ENCODE measurements at places on chromosomes 3 and 15.

DNA sequence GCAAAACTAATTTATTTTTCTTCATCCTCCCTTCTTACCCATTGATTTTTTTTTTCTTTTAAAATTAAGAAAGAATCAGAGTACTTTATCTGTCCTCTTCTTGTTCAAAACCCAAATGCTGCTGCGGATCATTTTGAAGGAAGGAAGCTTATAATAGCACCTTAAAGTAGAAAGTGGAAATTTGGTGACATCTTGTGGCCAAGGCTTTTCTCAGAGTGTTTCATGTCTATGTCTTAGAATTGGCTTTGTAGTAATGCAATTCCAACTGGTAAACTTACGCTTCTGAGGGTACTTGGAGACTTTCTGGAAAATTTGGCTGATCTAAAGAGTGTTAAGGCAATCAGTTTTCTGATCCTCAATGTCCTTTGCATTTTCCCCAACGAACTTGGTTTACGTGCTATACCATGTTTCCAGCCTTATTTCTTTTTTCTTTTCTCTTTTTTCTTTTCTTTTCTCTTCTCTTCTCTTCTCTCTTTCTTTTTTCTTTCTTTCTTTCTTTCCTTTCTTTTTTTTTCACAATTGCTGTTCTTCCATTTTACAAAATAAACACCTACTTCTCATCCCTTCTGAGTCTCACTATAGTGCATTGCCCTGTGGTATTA lies 30.7 kb downstream of the C3orf38 start:
- DNase-seq = no peak

- no peak for DNase-seq
Observed at GRCh38 chr3:134253475-134254226, 3.0 kb upstream of the RYK start.

GRCh38 chr3:160400030-160400701 lies 716 bp downstream of the SMC4 start:
- peak; percentile 27 for DNase-seq

DNA sequence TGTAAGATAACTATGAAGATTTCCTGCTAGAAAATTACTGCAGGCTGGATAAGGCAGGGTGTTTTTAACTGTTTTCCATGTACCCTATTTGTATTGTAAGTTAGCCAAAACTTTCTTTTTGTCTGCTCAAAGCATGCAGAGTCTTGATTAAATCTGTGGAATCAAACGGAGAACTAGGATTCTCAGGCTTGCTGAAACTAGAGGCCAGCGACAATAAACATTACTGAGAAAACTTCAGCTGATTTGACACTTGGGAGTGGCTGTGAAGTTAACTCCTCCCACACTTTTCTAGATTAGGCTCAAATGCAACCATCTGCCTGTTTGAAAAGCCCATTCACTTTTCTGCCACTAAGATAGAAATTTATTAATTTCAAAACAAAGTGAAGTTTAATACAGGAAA lies 153.2 kb upstream of the FRMD4B start:
- no peak for DNase-seq

- no peak for DNase-seq
Observed at GRCh38 chr15:29050870-29051269, 165.1 kb downstream of the APBA2 start.

GRCh38 chr3:109702252-109702651 lies 364.9 kb upstream of the DPPA4 start:
- DNase-seq = no peak

GRCh38 chr3:20055020-20055775 lies 15.0 kb downstream of the KAT2B start:
- no peak for DNase-seq

DNA sequence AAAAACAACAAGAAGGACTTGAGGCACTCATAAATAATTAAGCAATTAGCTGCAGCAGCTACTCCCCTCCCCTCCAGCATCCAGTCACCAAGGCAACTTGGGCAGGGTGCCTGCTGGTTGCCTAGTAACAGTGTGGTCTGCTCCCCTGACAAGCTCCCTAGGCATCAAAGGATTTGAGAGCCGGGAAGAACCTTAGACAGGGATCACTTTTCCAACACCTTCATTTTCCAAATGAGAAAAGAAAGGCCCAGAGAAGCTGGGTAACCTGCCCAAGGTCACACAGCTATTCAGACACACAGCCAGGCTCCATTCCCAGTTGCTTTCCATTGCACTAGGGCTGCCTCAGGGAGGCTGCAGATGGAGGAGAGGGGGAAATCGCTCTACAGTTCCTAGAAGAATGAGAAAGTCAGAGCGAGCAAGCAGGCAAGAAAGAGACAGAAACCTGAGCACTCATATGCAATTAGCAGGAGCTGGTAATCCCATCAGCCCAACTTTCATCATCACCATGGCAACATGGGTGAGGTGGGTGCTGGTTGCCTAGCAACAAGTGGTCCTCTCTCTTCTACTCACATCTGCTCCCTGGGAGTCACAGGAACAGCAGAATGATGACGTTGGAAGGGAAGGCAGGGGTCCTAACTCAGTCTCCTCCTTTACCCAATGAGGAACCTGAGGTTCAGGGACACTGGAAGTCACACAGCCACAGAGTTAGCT lies 3.6 kb upstream of the EIF4E3 start:
- no peak for DNase-seq

DNA sequence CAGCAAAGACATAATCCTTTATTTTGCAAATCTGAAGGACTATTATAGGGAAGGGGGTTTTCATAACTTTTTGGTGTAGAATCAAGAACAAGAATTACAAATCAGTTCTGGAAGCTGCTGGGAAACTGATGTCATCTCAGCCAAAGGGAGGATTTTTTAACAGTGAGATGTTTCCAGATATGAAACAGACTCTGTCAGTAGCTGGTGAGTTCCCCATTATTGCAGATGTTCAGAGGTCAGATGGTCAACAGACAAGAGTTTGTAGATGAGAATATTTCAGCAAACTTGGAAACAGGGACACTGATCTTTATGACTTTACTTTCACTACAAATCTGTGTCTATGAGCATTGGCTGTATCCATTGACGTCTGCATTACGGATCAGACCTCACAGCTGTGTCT lies 71.9 kb upstream of the LPP start:
- DNase-seq = no peak

DNA sequence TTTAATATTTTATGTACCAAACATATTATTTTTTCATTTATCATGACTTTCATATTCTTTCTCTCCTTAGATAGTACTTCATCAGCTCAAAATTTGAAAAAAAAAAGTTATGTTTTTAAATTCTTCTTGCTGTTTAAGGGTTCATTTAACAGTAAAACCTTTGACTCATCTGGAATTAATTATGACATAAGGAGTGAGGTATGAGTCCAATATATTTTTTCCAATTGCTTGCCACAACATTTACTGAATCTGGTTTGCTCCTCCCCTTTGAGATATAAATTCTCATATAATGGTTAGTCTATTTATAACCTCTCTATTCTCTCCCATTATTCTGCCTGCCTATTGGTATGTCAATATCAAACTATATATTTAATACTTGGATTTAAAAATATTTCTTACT lies 387.8 kb downstream of the TUSC7 start:
- DNase-seq = no peak

GRCh38 chr3:151003029-151003767 lies 30.7 kb upstream of the CLRN1 start:
- no peak for DNase-seq

DNA sequence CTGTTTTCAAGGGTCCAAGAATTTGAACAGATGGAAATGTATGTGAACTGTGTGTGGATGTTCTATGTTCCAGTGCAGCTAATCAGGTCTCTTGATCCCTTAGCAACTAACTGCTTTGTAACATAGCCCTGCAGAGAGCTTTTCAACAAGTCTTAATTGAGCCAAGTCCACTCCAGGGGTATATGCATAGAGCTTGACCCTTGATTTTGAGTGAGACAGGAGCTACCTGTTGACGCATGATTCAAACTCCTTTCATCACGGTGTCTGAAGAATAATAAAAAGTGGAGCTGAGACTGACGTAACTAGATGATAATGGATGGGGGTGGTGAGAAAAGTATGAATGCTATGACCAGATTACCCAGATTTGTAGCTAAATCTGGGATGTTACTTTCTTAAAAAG lies 93.3 kb upstream of the CCDC54 start:
- no peak for DNase-seq

DNA sequence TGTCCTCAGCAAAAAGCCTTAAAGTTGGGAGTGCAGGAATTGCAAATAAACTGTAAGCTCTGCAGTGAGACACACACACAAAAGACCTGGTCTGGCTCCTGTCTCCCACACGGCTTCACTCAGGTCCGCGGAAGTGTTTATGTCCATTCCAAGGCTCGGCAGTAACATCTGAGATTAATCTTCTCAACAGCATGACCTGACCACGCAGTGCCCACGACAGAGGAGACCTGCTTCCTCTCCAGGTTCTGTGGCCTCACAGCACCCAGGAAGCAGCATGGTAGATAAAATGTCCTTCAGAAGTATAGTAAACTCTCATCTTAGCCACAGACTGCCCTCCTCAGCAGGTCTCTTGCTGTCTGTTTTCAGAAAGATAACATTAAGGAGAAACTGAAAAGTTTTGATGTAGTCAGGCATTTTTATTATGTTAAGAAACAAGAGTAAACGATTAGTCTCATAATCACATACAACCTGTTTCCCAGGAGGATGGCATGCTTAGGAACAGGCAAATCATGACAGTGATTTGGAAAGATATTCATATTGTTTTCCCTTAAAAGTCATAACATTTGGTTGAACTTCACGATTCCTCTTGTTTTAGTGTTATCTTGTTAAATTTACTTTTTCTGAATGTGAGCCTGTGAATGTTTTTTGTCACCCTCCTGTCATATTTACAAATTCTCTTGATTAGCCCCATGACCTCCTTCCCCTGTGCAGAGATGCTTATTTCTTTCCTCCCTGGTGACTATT lies 34.6 kb downstream of the CD200R1L start:
- no peak for DNase-seq

- no peak for DNase-seq
Observed at GRCh38 chr15:90711842-90712241, 5.3 kb upstream of the BLM start.

- DNase-seq = peak; percentile 77
Observed at GRCh38 chr3:148943506-148944205, 47.7 kb upstream of the GYG1 start.

- no peak for DNase-seq
Observed at GRCh38 chr15:84598250-84598649, 2.6 kb upstream of the ZSCAN2 start.

DNA sequence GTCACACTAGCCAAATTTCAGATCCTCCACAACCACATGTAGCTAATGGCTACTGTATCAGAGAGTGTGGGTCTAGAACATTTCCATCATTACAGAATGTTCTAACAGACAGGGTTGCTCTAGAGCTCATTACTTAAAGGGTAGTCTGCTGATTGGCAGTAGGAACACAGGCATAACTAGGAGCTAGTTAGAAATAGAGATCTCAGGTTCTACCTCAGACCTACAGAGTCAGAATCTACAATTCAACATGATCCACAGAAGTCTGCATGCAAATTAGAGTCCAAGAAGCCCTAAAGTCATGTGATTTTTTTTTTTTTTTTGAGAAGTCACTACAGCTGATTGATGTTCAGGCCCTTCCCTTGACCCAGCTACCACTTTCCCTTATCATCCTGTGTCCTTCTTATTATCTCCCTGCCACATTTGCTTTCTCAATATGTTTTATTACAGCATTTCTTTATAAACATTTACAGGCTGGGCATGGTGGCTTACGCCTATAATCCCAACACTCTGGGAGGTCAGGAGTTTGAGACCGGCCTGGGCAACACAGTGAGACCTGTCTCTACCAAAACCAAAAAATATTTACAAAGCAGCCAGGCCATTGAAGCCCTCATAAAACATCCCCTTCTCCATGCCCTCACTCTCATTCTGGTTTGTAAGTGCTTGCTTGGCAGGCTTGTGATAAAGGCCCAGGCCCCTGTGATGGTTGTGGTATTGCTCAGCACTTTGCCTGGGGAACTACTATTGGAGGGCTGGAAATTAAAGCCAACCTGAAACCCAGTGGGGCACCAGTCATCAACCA lies 3.8 kb upstream of the ABHD5 start:
- DNase-seq = no peak

DNA sequence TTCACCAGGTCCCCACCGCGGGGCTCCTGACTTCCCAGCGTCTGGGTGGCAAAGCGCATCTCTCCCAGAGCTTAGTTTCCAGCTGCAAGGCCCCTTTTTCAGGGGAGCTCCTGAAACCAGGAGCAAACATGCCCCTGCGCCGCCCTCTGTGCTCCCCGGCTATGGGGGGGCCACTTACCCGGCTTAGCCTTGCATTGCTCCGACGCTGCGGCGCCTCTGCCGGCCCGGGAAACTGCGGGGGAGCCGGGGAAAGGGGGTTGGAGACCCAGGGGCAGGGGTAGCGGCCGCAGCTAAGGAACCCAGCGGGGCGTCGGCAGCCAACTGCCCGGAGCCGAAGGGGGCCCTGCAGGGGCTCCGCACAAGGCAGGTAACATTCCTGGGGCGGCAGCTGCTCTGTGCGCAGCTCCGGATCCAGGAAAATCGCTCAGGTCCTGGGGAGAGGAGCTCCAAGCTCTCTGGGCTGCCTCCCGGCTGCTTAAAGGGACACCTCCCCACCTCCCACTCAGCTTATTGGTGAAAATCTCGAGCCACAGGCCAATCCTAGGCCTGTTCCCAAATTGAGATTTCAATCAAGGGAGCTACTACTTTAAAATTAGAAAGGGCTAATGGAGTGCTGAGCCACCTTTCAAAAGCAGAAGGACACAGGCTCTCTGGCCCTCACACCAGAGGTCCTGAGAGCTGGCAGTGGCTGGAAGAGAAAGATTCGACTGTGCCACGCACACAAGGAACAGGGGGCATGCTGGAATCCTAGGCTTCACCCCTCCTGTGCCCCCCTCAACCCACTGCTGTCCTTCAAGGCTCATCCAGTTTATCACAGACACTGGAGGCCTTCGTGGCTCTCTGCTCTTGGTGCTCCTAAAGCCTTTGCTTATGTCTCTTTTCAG lies 42.7 kb upstream of the PRICKLE2 start:
- peak; percentile 40 for DNase-seq

DNA sequence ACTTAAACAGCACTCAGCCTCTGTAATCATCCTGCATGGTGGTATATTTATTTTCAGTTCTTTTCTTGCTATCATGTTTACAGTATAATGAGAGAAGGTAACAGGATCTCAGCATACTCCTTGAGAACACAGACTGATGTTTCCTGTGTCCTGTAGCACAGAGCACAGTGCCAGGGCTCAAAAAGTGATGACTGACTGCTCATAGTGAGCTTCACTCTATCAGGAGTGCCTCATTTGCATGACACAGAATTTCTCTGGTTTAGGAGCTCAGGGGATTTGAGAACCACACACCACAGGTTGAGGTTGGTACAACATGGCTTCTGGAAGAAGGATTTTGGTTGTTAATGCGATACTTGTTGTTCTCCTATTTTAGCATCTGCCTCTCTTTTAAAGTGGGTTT lies 68.5 kb upstream of the SLC2A2 start:
- DNase-seq = no peak

GRCh38 chr3:63450023-63450422 lies 171.9 kb downstream of the SYNPR start:
- DNase-seq = no peak

GRCh38 chr3:52086976-52087663 lies 30.7 kb upstream of the DUSP7 start:
- DNase-seq = no peak

All from frontal cortex (tissue), 4 donors.